HCT116 (cell line): ENCODE measurements at places on chromosomes 2 and 18. TPM values are rescaled to one million over a fixed set of nuclear protein-coding genes. Genes with fewer than 3 reads are reported as not detected.

- no peak for DNase-seq
- H3K27ac ChIP-seq = no peak overlapping the region
- peaks cover 8% of the 10 kb centered on the region; the same call in 1 of the 2 replicates for H3K4me1 ChIP-seq
- no peaks in the 10 kb centered on the region for H3K27me3 ChIP-seq
- no peaks in the 10 kb centered on the region for H3K36me3 ChIP-seq
- H3K4me3 ChIP-seq = no peak overlapping the region
Measured at GRCh38 chr2:191228861-191229260, 16.3 kb upstream of the MYO1B start.

DNA sequence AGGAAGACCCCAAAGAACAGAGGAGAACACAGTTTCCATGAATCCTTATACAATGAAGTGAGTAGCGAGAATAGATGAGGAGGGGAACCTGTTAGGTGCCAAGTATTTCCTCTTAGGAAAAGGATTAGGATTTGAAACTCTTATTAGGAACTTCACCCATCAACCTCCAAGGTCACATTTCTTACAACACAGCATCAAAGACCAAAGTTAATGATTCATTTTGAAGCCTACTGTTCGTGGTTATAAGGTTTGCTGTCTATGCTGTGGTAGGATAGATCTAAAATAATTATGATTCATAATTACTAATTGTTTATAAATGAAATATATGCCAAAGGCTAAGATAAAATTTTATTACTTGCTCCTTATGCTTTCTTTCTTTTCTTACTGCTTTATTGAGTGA, 6.1 kb downstream of the CFAP221 start:
- no peak for DNase-seq
- H3K4me1 ChIP-seq = no peaks in the 10 kb centered on the region
- H3K4me3 ChIP-seq = no peak overlapping the region
- H3K27ac ChIP-seq = no peak overlapping the region
- no peaks in the 10 kb centered on the region for H3K27me3 ChIP-seq

DNA sequence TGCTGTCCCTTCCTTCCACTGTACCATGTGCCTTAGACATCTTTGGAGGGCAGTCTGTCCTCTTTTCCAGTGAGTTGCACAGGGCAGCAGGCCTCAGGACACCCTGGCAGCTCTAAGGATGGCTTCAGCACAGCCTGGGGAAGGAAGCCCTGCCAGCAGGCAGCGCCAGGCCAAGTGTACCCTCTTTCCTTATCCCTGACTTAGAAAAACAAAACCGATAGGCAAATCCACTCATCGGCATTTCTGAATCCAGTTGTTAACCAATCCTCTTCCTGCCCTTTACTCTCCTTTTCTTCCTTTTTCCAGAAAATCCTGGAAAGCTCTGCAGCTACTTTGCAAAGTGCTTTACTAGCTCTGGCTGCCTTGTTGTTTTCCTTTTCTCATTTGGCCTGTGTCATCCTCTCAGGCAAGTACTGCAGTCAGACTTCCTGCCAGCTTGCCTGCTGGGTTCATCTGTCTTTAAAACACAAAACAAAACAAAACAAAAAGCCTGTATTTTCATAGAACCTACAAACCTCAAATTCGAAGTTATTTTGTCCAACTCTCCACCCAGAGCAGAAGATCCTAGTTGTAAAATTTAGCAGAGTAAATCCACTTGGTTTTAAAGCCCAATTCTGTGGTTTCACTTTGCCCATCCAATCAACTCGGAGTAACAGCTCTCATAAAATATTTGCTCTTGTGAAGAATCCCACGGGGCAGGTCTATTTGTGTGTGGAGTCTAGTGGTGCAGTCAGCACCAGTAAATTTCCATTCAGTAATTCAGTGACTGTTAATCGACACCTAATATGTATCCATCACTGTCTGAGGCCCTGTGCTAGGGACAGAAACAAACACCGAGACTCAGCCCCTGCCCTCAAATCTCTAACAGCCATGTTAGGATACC, 45.2 kb downstream of the PCBP1 start:
- H3K27me3 ChIP-seq = no peaks in the 10 kb centered on the region
- no peak for DNase-seq

DNA sequence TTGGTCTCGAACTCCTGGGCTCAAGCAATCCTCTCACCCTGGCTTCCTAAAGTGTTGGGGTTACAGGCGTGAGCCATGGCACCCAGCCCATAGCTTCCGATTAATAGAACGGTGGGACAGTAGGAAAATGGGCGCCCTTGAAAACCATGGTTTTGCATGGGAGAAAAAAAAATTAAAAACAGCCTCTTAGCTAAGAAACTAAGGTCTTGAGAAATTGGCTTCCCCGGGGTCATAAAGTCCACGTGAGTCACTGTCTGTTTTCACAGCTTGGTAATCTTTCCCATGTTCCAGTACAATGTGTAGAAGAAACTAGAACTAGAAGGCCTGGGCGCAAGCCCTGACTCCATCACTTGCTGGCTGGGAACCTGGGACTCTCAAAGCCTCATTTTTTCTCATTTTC, 20.7 kb downstream of the B3GNT2 start:
- no peaks in the 10 kb centered on the region for H3K36me3 ChIP-seq
- no peaks in the 10 kb centered on the region for H3K4me1 ChIP-seq
- no peaks in the 10 kb centered on the region for H3K27me3 ChIP-seq

DNA sequence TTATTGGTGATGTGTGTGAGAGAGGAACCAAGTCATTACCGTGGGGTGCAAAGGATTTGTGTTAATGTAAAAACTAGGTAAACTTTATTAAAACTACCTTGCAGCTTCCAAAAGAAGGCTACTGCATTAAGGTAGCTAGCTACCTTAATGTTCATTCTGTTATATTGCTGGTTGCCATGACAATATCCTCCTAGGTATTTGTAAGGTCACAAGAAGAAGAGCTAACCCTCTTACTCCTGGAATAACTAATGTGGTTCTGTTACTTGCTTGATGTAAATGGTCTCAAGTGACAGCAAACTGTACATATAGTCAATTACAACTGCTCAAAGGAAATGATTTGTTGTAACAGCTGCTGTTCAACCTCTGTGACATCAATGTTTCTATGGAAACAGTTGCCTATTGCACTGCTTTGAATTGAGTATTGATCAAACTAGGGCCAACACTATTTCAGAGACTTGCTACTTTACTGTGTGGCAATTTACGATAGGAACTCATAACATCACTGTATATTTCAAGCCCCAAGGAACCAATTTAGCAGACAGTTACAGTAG, 319.8 kb upstream of the HNRNPA3 start:
- H3K27ac ChIP-seq = no peak overlapping the region
- H3K36me3 ChIP-seq = no peaks in the 10 kb centered on the region
- H3K4me1 ChIP-seq = no peaks in the 10 kb centered on the region

DNA sequence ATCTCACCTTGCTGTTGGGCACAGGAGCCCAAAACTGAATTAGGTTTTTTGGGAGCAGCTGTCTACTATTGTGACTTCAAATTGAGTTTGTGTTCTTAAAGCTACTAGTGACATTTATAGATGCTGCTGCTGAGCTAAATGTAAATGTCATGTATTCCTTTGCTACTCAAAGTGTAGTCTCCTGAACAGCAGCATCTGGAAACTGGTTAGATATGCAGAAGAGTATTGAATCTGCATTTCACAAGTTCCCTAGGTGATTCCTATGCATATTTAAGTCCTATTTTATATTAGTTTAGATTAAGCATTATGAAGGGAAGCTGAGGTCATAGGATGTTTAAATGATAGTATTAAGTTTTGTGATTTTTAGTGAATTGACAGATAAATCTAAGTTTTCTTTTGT, 67.5 kb downstream of the RAB3GAP1 start:
- no peak for DNase-seq
- H3K4me3 ChIP-seq = no peak overlapping the region
- H3K36me3 ChIP-seq = no peaks in the 10 kb centered on the region
- no peak overlapping the region for H3K27ac ChIP-seq

DNA sequence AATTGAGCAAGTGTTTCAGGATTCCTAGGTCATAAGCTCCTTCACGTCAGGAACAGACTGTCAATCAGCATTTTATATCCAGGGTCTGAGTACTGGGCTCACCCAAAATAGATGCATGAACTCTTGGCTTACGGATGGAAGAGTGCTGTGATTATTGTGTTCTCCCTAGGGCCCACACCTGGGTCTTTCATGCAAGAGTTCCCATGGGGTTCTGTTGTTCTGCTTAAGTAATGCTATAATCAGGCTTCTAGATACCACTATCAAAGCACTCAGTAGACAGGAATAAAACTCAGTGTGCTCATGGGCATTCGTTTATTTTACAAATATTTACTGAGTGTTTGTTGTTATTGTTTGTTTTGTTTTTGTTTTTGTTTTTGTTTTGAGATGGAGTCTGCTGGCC, 46.4 kb upstream of the PMAIP1 start:
- no peaks in the 10 kb centered on the region for H3K36me3 ChIP-seq
- no peaks in the 10 kb centered on the region for H3K27me3 ChIP-seq

DNA sequence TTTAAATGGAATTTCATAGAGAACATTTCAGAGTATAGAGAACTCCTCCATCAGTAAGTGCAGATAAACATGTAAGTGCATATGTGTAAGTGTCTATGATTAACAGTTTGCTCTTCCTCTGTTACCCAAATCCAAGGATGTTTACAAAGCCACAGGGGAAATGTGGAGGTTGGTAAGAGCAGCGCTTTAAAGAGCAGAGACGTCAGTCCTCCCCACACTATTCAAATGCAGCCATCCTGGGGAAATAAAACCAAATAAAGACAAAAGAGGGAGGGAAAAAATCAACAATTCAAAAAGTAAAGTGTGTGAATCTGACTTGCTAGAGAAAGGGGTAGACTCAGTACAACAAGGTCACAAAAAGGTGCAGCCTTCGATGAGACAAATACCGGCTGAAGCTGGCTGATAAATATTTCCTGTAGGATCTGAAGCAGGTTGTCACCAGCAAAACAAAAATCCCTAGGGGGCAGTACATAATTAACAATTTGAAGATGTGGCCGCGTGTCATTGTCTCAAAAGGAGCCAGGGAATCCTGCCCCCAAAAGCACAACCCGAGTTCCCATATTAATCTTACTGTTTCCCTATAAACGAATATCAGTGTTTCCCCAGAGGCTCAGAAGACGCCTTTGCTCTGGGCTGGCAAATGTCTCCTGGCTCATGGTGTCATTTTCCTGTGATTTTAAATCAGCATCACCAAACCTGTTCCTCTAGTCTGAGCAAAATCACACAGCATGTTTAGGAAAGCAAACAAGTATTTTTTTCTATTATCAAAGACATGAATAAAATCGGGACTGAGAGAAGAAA, 216.5 kb downstream of the CDCA7 start:
- no peaks in the 10 kb centered on the region for H3K36me3 ChIP-seq
- H3K4me1 ChIP-seq = peaks cover 16% of the 10 kb centered on the region
- no peaks in the 10 kb centered on the region for H3K27me3 ChIP-seq
- peak; percentile 24 for DNase-seq

GRCh38 chr18:57906852-57907251, 103.7 kb upstream of the ATP8B1 start:
- no peak for DNase-seq
- H3K27ac ChIP-seq = no peak overlapping the region
- H3K4me1 ChIP-seq = no peaks in the 10 kb centered on the region
- H3K4me3 ChIP-seq = no peak overlapping the region
- no peaks in the 10 kb centered on the region for H3K36me3 ChIP-seq

- H3K36me3 ChIP-seq = no peaks in the 10 kb centered on the region
- H3K27ac ChIP-seq = no peak overlapping the region
- peaks cover 7% of the 10 kb centered on the region; the same call in 1 of the 2 replicates for H3K4me1 ChIP-seq
Measured at GRCh38 chr2:173122936-173123335, 47.3 kb downstream of the MAP3K20 start.

- H3K36me3 ChIP-seq = no peaks in the 10 kb centered on the region
- H3K4me3 ChIP-seq = no peak overlapping the region
- H3K27me3 ChIP-seq = no peaks in the 10 kb centered on the region
- DNase-seq = no peak
- H3K27ac ChIP-seq = no peak overlapping the region
- H3K4me1 ChIP-seq = peaks cover 5% of the 10 kb centered on the region
Measured at GRCh38 chr2:71473346-71474031, 20.1 kb downstream of the DYSF start.

- no peak overlapping the region for H3K4me3 ChIP-seq
- no peak for DNase-seq
- H3K27me3 ChIP-seq = no peaks in the 10 kb centered on the region
- no peaks in the 10 kb centered on the region for H3K36me3 ChIP-seq
- no peak overlapping the region for H3K27ac ChIP-seq
Measured at GRCh38 chr2:11856095-11856494, 109.7 kb downstream of the LPIN1 start.

DNA sequence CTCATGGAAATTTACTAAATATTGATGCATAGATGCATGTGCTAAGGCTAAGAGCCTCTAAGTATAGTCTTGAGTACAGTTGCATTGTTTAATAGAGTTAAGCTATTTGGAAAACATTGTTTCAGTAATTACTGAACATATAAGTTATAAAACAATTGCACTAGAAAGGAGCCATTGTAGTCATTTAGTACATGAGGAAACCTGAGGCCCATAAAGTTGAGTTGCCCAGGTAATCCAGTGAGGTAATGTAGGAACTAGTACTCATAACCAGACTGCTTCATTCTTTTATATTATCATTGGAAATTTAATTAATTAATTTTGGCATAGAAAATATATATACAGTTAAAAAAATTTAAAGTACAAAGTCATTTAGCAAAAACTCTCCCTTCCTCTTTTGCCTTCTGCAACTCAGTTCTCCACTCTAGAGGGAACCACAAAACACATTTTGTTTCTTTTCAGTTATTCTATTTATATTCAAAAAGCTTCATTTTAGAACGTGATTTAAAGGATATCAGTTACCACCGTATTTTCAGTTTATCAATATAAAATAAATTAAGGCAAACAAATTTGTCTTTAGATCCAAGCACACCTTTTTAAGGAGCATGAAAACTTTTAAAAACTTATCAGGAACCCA, 27.8 kb upstream of the TBR1 start:
- no peaks in the 10 kb centered on the region for H3K4me1 ChIP-seq
- no peaks in the 10 kb centered on the region for H3K27me3 ChIP-seq
- H3K4me3 ChIP-seq = no peak overlapping the region

DNA sequence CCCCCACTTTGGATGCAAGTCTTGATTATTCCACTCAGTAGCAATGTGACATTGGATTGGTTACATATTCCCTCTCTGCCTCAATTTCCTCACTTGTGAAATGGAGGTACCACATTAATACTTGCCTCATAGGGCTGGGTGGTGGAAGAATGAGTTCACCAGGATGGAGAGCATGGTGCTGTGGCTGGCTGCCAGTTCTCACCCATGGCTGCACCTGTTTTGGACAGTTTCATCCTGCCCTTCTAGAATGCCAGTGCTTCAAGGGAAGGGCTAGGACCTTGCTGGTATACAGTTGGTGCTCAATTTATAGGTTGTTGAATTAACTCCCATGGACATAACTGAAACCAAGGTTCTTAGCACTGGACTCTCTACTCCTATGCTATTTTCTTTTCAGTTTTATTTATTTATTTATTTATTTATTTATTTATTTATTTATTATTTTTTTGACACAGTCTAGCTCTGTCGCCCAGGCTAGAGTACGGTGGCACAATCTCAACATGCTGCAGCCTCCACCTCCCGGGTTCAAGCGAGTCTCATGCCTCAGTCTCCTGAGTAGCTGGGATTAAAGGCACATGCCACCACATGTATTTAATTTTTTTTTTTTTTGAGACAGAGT, 5.3 kb upstream of the SH3RF3 start:
- H3K27me3 ChIP-seq = no peaks in the 10 kb centered on the region; the same call in 1 of the 2 replicates
- no peaks in the 10 kb centered on the region for H3K36me3 ChIP-seq
- H3K4me3 ChIP-seq = no peak overlapping the region
- no peak overlapping the region for H3K27ac ChIP-seq
- peaks cover 12% of the 10 kb centered on the region; the same call in 1 of the 2 replicates for H3K4me1 ChIP-seq
- DNase-seq = no peak

- H3K4me1 ChIP-seq = no peaks in the 10 kb centered on the region
- H3K4me3 ChIP-seq = no peak overlapping the region
- no peak overlapping the region for H3K27ac ChIP-seq
Measured at GRCh38 chr2:136025057-136025973, 39.9 kb upstream of the DARS1 start.

The PPP1R7 gene
- total RNA-seq = 45.4 TPM

The IL1RN gene
- 0.25 TPM for total RNA-seq

The ITSN2 gene
- total RNA-seq = 26.5 TPM

The TRAPPC8 gene
- total RNA-seq = 30.4 TPM

The SCYGR4 gene
- not detected for total RNA-seq
